Caudate nucleus (tissue), 63 donors: ENCODE measurements at places on chromosomes 12 and 14.

DNA sequence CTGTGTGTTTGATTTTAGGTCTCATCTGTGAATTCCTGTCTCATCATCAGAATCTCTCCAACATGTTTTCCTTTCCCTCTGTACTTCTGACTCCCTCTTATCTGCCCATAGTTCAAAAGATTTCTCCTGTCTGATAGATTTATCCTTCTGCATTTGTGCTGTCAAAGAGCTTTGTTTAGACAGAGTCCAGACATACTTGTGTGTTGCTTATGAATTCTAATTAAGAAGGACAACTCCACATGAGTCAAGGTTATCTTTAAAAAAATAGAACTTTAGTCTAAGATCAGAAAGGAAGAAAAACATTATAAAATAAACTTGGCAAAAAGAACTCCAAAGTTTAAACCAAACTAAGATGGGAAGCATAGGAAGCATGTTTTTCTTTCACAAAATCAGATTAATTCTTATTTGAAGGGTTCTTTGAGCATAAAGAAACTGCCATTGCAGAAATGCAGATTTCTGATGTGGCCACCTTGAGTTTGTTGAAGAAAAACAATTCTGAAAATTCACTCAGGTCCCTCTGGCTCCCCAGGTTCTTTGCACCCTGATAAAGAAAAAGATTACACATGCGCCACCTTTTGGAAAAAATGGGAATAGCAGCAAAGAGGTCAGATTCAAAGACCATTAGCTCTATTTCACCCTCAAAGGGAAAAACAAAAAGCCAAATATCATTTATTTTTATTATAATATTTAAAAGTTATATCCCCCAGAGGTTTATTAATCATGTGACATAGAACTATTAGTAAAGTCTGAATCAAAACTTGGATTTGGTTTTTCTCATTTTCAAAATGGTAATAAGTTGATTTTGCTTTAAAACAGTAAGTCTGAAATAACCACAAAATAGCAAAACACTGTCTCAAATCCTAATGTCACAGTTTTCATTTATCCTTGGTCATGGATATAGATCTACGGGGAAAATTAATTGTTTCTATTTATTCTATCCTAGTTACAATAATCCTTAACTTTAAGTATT is 143.7 kb upstream of the DCN start:
- no peak for DNase-seq

DNA sequence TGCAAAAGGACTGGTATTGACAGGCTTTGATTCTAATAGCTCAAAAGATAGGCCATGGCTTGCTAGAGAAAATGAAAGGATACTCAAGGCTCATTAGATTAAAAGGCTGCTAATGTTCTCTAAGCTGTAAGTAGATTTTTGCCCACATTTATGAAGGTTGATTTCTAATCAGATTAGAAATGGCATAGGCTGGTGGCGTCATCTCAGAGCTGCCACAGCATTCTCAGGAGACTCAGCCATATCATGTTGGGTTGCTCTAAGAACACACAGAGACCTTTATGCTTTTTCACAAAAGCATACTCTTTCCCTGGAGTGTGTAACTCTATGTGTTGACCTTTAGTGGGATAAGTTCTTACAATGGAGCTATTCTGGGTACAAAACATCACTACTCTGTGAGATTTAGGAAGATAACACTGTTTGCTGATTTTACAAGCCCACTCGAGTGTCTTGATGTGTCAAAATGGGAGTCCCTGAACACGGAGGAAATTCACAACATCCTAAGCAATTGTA is 576.0 kb downstream of the NRXN3 start:
- DNase-seq, result no peak

GRCh38 chr14:33800735-33801163 is 150.1 kb downstream of the EGLN3 start:
- DNase-seq, result no peak

GRCh38 chr12:109466821-109467220 is 10.3 kb downstream of the KCTD10 start:
- no peak for DNase-seq
